Stomach (tissue), 19 donors: ENCODE measurements at places on chromosomes 11 and 22. TPM values are rescaled to one million over a fixed set of nuclear protein-coding genes. Genes with fewer than 3 reads are reported as not detected.

- DNase-seq: no peak
Measured at GRCh38 chr11:2094354-2095197, 44.6 kb downstream of the IGF2 start.

GRCh38 chr11:115226556-115226955 is 277.7 kb downstream of the CADM1 start:
- no peak for DNase-seq

DNA sequence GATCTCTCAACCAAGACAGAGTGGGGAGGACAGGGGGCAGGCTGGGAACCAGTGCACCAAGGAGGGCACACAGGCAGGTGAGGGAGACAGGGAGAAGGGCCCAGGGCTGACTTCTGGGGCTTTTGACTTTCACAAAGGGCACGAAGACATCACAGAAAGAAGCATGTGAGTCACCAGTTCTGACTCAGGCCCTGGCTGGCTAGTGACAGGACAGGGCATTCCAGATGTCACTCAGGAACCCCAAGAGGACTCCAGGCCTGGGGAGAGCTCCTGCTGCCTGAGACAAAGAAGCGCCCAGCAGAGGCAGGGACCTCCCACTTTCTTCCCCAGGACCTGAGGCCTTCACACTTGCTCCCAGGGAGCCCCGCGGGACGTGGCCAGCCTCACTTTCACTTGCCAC is 497.2 kb downstream of the BUD13 start:
- no peak for DNase-seq

The PDGFB gene
- 58.5 TPM for total RNA-seq

The FGF19 gene
- not detected for total RNA-seq
